Melanocyte of skin (primary cell): ENCODE measurements at places on chromosomes 7 and 10. TPM values are rescaled to one million over a fixed set of nuclear protein-coding genes. Genes with fewer than 3 reads are reported as not detected.

Gene ITGA8
- total RNA-seq = under 0.01 TPM in 1 of 2 replicates, not detected in the other

Gene AKR1B15
- not detected in 2 replicates for total RNA-seq

Gene ABCB1
- total RNA-seq = 0.67 and 3.7 TPM in 2 replicates

Gene PDK4
- total RNA-seq = 1.7 and 10.2 TPM in 2 replicates

Gene ACTR3C
- 3.0 and 7.6 TPM in 2 replicates for total RNA-seq

Gene ZNF488
- total RNA-seq = not detected in 2 replicates

Gene CRTAC1
- total RNA-seq = under 0.01 TPM in 1 of 2 replicates, not detected in the other

Gene PNLIPRP3
- total RNA-seq = 1.5 and 3.8 TPM in 2 replicates

Gene ITPRID1
- not detected in 2 replicates for total RNA-seq

Gene AKR1C3
- total RNA-seq = 0.31 and 0.33 TPM in 2 replicates

Gene AKR1C8
- total RNA-seq = not detected in 2 replicates

Gene THSD7A
- total RNA-seq = under 0.01 and 0.46 TPM in 2 replicates

Gene PNLIP
- total RNA-seq = not detected in 2 replicates

Gene NKX1-2
- total RNA-seq = under 0.01 TPM in 1 of 2 replicates, not detected in the other

Gene SLF2
- total RNA-seq = 36.0 and 50.3 TPM in 2 replicates

Gene MYH16
- under 0.01 TPM in 1 of 2 replicates, not detected in the other for total RNA-seq

Gene CYP3A5
- total RNA-seq = not detected in 2 replicates

Gene CALHM2
- 9.1 and 10.0 TPM in 2 replicates for total RNA-seq

Gene PPP1R17
- total RNA-seq = not detected in 2 replicates

Gene SLC18A3
- not detected in 2 replicates for total RNA-seq
